WTC11 (cell line): ENCODE measurements at places on chromosomes 5 and 9.

- no peak for DNase-seq
These were observed 231.6 kb upstream of the TAS2R1 start for GRCh38 chr5:9861666-9862256.

DNA sequence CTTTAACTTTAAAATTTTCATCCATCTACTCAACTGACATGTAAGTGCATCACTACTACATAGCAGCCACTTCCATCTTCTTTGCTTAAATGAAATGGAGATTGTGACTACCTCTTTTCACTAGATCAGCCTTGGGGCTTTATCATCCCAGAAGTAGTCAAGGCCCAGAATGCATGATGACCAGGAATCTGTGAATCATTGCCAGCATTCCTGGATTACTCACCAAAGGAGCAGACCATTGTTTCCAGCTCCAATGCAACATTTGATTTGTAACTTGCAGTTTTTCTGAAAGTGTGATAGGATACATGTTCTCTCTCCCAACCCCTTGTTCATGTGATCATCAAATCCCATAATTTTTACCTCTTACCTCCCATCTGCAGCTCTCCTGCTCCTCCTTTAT lies 65.1 kb downstream of the PLPPR1 start:
- DNase-seq, result no peak

DNA sequence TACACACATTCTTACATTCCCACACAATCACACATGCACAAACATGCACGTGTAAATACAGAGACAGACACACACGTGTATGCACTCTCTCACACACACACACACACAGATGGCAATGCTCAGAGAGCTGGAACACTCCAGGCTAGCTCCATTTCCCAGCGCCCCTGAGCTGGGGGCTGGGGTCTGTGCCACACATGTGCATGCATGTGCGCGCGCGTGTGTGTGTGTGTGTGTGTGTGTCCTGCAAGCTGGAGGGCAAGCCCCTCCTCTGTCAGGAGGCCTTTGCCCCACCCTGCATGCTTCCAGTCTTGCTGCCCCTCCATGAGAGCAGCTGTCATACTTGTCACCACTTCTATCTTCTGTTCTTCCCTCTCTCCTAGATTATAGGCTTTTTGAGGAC lies 16.6 kb upstream of the S1PR3 start:
- DNase-seq, result no peak

DNA sequence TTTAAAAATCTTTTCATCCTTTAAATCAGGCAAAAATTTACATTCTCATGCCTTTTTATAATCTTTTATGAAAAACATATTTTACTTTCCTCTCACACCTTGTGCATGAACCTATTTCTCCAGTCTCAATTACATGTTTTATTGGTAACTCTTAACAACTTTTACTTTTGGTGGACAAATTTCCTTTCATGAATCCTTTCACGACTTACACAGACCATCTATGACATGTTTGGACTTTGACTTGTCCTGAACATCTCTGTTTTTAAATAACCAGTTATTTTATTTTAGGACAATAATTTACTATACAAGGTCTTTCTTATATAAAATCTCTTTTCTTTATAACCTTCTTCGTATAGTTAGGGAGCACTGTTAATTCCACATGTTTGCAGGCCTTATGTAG lies 26.5 kb upstream of the MTMR12 start:
- no peak for DNase-seq

DNA sequence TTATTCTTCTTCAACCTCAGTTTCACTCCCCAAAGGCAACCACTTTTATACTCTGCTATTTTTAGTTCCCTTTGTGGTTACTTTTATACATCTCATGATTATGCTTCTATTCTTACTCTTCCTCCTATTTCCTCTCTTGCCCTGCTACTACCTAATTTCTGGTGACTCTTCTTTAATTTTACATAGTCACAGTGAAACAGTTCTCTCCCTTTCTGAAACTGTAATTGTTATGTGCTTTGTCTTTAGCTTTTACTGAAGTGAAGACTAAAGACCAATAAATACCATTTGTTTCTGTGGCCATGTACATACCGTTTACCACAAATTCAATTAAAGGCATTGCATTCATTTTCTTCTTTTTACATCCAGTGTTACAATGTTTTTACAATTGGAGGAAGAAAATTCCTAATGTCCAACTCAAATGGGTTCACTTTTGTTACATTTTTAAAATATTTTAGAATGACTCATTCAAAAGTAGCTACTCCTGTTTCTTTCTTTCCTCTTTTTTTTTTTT lies 410.6 kb downstream of the PSAT1 start:
- no peak for DNase-seq

GRCh38 chr9:21761309-21761901 lies 41.0 kb upstream of the MTAP start:
- DNase-seq, result no peak
